ENCODE measurements at places on chromosomes 3 and 15.

- DNase-seq = no peak
Observed at GRCh38 chr3:13069495-13069894, 3.7 kb downstream of the IQSEC1 start.

- no peak for DNase-seq
Observed at GRCh38 chr3:39907981-39908380, 98.6 kb downstream of the MYRIP start.

DNA sequence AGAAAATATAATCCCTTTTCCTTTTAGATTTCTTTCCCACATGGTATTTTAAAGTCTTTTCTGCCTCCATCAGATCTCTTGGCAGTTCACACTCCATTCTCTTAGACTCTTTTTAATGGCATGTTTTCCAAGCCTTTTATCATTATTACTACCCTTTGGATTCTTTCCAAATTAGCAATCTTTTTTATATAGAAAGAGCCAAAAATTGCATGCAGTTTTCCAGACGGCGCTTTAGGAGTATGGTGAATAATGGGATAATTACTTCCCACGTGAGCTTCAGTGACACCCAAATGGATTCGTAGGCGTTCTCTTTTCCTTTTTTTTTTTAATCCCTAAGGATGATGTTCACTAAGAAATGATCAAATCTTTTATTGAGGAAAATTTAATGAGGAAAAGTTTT, 354.8 kb upstream of the DNAJC19 start:
- no peak for DNase-seq

DNA sequence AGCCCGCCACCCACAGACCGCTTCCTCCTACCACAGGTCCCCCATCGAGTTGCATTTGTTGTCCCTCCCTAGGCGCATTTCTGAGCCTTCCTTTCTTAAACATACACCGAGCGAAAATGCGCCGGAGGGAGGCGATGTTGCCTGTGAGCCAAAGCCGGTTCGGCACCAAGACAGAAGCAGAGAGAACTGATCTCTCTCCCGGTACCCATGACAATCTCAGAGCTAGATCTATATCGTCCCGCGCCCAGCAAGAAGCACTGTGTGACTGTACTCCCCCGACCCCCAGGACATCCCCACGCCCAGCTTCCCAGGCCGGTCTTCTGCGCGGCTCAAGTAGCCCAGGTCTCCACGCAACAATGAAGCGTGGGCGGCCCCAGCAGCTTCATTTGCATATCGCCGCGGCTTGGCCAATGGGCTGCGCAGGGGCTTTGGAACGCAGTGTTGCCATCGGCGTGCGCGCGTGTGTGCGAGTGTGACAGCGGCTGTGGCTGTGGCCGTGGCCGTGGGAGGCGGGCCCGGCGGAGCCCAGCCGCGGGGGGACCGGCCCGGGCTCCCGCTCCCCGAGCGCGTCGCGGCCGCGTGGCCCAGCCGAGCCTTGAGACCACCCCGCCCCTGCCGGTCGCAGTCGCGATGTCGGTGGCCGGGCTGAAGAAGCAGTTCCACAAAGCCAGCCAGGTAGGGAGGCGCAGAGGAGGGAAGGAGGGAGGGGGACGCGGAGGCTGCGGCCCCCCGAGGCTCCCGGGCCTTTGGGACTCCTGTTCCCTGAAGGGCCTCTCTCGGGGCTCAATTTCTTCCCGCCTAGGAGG, at the start of gene SH3GL3:
SH3GL3 (plus strand) TSS at position 438 of the 806 bp plus-strand sequence; CDS start at position 631, 193 bp downstream.
- peak; percentile 65 for DNase-seq

- no peak for DNase-seq
Observed at GRCh38 chr3:197504641-197505121, 51.1 kb downstream of the BDH1 start.

DNA sequence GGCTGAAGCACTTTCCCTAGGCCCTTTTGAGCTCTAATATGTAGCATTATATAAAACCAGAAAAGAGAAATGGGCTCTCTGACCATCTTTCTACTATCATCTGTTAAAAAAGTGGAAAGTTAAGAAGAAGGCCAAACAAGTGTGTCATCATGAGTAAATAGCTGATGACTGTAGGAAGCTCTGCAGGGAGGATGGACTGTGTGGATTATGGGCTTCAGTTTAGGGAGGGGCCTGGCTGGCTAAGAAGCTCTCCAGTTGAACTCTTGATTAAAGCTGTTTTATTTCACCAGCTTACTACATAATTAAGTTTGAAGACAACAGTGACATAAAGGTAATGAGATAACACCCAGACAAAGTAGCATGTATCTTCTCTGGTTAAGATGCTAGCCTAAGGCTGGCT, 30.6 kb downstream of the INTS14 start:
- DNase-seq = peak; percentile 86

DNA sequence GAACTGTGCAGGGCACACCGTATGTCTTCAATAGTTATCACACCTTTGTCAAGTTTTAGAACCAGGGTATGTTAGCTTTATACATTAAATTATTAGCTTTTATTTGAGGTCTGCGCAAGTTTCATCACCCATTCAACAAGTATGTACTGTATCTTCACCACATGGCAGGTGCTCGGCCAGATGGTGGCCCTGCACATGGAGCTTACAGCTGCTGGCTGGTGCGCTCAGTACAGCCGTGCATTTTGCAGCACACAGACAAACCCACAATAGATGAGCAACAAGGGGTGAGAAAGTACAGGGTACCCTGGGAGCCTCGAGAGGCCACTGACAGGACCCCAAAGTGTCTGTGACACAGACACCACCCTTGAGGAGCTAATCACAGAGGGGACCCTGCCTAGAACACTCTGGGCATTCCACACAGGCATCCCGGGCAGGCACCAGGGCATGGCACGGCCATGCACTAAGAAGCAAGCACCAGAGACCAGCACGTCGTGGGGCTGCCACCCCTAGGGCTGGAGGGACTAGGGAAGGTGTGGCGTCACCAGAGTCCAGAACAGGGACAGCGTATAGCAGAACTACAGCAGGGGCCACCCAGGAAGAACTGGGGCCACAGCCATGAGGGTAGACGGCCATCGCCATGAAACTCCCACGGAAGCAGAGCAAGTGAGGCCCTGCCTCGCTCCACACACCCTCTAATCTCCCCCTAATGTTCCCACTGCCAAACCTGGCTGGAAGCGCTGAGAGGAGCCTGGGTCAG, 27.4 kb downstream of the ZXDC start:
- no peak for DNase-seq

DNA sequence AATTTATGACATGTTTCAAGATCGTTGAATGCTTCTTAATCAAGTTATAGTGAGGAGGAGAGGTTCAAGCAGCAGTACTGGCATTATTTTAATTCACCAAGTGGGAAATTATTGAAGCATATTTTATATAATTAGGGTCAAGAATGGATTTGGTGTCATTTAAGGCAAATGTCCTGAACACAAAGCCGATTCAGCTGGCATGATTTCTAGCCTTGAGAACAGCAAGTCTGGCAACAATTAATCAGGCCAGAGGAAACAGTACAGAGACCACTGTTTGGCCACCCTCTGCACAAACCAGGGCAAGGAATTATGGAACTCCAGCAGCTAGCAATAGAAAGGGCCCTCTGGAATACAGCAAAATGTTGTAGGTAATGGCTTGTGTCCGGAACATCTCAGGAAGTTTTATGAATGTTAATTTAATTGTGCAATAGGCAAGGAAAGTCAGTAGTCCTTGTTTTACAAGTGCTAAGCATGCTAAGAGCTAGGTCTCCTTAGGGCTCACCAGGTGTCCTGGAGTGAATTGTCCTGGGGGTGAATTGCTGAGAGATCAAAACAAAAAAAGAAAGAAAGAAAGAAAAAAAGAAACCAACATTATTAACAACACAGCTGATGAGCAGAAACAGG, 38.7 kb upstream of the SNRK start:
- no peak for DNase-seq

GRCh38 chr3:72310419-72311380, 525.8 kb upstream of the PROK2 start:
- DNase-seq = no peak

DNA sequence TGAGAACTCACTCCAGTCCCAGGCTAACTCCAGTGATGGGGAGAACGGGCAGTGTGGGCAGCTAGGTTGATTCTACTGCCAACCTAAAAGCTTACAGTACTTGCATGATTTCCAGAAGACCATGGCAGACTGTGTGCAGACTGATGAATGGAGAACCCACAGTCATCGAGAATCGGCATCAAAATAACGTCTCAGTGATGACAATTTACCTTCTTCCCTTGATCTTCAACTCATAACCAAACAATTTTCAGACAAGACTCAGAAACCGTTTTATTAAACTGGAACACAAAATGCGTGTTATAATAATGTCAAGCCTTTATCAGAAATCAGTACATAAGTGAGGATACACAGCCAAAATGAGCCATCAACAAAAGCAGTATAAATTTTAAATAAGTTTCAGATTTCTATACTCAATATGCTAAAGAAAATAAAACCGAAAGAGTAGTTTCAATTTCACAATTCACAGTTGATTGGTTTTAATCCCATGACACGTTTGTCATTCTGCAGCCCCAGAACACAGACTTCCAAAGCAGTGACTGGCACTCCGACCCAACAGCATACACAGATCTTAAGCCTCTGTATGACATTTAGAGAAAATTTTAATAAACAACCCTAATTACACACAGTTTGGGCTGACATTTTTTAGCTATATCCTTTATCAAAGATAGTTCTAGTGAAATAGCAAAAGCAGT, 54.5 kb downstream of the ZMAT3 start:
- no peak for DNase-seq

DNA sequence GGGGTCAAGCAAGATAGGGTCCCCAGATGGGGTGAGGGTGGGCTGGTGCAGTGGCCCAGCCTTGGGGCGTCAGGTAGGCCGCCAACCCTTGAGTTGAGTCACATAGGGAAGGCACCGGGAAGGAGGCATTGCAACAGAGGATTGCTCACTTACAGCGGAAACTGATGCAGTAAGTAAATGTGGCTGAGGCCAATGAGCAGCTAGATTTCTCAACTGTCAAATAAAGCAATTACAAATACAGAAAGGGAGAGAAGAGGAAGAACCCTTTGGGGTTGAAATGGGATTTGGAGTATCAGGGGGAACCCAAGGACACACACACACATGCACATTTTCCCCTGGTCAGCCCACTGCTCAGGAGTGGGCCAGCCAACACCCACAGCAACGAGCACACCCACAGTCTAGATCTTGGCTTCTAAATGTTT, 44.0 kb downstream of the CHSY1 start:
- peak; percentile 94 for DNase-seq

GRCh38 chr3:191070201-191070600, 128.8 kb upstream of the OSTN start:
- DNase-seq = peak; percentile 99

DNA sequence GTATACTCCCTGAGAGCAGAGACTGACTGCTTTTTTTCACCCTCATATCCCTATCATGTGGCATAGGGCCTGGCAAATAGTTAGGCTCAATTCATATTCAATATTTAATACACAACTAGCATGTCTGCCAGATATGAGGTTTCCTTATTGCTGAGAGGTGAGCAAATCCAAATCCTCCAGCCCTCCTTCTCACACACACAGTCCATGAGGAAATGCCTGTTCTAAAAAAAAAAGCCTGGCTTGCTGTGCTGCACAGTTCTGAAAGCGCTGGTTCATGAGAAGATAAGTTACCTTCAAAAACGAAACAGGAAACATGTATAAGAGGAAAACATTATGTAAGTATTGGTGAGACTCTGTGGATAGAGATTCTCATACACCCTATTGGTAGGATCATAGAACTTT, 15.5 kb upstream of the ACAP2 start:
- DNase-seq = peak; percentile 41

DNA sequence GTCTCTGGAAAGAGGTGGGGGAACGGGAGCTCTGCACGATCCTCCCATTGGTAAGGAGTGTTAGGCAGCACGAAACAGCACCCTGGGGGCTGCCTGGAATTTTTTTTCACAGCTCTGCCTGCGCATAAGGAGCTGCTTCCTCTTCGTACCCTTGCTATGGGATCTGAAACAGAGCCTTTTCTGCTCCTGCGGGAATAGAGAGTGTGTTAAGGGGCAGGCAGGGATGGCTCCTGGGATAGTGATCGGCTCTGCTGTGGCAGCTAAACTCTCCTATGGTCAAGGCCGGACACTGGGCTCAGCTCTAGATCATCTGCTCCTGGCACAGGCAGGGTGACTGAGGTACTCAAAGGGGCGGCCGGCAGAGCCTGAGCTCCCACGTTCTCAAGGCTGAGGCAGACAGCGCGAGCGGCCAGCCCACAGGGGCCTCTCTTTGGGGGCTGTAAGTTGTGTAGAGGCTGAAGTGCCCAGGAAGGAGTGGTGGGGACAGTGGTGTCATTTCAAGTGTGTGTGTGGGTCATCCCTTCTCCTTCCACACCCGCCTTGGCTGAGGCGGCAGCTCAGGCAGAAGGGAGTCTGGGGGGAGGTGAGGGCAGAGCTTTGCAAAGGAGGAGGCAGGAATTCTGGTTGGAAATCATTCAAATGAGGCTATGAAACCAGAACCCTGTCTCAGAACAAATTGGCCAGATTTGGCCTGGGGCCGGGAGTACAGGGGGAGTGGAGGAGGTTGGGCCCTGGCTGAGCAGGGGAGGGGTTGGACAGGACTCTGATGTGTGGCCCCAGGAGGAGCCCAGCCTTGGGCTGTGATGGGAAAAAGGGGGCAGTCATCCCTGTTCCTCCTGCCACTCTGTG, 31.0 kb downstream of the EPHB3 start:
- no peak for DNase-seq

DNA sequence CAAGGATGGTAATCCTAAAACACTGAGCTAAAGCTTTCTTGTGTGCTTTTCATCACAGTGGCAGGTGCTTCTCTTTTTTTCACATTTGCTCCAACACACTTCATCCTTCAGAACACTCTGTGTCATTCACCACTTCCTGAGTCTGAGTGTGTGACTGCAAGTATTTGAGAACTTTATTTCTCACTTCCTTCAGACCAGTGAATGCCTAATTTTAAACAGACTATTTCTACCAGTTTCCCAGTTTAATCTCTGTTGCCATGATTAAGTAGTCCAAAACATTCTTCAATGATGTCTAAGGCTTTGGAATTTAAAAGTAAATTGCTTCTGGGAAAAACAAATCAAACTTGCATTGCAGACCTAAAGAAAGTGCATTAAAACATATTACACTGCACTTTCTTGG, 541.2 kb downstream of the RBMS3 start:
- peak; percentile 65 for DNase-seq

DNA sequence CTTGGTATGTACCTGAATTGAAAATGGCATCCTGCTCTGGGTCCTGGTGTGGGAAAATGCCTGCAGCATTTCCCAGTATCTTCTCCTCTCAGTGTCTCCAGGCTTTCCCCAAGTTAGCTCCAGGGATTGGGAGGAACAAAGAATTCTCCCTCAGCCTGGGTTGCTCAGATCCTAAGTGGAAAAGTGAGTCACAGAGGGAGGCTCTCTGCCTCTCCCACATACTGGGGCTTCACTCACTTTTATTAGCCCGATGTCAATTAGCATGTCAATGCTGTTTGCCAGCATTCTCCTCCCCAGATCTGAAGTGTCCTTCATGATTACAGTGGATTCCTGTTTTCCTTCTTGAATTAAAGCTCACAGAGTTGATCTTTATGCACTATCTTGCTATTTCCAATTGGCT, 655.0 kb downstream of the EPHA3 start:
- DNase-seq = no peak

Measured in amniotic epithelial cell (primary cell).